Activated CD4-positive, alpha-beta memory T cell treated with anti-CD3 and anti-CD28 coated beads for 36 hours (primary cell): ENCODE measurements at places on chromosomes 3 and 15. TPM values are rescaled to one million over a fixed set of nuclear protein-coding genes. Genes with fewer than 3 reads are reported as not detected.
A peak's percentile ranks its signal among the peaks of the same experiment; 100 is the strongest.

DNA sequence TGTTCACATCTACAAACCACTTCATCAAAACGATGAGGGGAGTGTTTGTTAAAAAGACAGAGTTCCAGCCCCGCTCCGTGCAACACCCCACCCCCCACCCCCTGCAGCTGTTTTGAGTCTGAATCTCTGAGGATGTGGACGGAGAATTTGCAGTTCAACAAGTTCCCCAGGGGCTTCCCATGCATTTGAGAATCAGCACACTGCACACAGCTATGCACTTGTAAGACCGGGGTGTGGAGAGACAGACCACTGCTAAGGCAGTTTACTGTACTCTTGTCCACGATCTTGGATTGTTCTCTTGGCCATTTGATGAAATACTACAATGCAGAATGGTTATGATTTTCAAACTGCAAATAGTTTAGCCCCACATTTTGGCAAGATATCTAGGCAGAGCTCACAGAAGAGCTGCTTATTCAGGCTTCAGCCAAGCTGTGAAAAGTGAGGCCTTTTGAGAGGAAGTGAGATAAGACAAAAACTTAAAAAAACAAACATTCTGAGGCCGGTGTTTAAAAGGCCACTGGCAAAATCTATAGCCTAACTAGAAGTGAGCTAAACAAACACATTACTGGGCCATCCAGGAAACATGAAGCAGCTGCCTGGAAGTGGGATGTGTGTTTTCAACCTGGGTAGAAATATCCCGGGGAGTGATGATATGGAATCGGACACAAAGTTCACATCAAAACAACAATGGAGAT lies 308.2 kb upstream of the ADAMTS9 start:
- no peak for DNase-seq
- H3K27me3 ChIP-seq: no peaks in the 10 kb centered on the region
- H3K4me1 ChIP-seq: no peaks in the 10 kb centered on the region

DNA sequence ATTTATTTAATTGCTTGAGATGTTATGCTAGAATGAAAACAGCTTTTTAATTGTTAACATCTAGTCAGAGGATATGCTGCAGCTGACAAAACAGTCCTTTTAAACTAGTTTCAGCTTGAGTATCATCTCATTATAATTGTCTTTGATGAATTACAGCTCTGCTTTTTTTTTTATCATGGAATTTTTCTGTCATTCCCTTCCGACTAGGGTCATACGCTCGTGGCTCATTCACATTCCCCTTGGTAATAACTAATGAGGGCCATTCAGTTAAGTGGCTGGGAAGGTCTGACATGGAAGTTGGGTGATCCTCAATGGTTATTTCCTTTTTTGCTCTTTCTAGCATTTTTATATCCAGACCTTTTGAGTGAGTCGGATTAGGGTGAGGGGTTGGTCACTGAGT lies 77.0 kb downstream of the PGPEP1L start:
- H3K4me1 ChIP-seq: no peaks in the 10 kb centered on the region
- H3K27me3 ChIP-seq: no peaks in the 10 kb centered on the region
- no peak overlapping the region for H3K27ac ChIP-seq
- H3K36me3 ChIP-seq: peaks cover 8% of the 10 kb centered on the region
- no peak overlapping the region for H3K4me3 ChIP-seq
- no peak for DNase-seq

- H3K4me3 ChIP-seq: no peak overlapping the region
- no peaks in the 10 kb centered on the region for H3K4me1 ChIP-seq
- H3K36me3 ChIP-seq: no peaks in the 10 kb centered on the region
- no peak overlapping the region for H3K27ac ChIP-seq
- DNase-seq: no peak
Measured at GRCh38 chr3:55651011-55651410, 163.9 kb upstream of the WNT5A start.

DNA sequence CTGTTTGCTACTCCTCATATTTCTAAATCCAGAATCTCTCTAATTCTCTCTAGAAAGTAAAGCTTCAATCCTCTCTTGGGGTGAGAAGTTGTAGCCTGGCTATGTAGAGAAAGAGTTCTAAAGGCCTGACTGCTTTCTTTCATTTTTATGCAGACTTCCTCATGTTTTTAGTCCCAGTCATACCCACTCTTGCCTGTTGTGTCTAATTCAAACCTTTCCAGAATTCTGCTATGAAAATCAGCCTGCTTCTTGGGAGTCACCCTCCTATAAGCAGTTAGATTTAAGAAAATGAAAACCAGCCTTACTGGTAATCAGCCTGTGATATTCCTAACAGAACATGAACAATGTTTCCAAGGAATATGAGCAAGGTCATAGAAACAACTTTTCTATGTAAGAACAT lies 14.8 kb upstream of the ZNF639 start:
- H3K4me3 ChIP-seq: no peak overlapping the region
- H3K4me1 ChIP-seq: no peaks in the 10 kb centered on the region
- H3K27ac ChIP-seq: no peak overlapping the region
- DNase-seq: no peak
- H3K36me3 ChIP-seq: no peaks in the 10 kb centered on the region

DNA sequence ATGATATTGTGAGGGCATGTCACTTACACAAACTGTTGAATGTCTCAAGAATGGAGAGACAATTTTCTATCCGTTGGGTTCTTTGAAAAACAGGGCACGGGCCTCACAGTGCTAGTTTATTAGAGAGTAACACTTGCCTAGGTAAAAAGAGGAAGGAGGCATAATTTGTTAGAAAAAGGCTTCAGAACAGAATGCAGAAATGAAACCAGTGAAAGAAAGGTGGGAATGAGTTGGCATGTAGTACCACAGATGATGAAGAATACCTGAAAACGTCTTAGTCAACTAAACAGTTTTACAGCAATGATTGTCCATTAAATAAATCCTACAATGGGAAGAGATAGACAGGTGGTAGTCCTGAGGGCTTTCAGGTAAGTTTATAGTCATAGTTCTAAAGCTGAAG lies 1399.7 kb upstream of the CADM2 start:
- no peaks in the 10 kb centered on the region for H3K4me1 ChIP-seq
- H3K36me3 ChIP-seq: peaks cover 2% of the 10 kb centered on the region
- no peak overlapping the region for H3K27ac ChIP-seq
- DNase-seq: no peak
- H3K4me3 ChIP-seq: no peak overlapping the region
- H3K27me3 ChIP-seq: no peaks in the 10 kb centered on the region

DNA sequence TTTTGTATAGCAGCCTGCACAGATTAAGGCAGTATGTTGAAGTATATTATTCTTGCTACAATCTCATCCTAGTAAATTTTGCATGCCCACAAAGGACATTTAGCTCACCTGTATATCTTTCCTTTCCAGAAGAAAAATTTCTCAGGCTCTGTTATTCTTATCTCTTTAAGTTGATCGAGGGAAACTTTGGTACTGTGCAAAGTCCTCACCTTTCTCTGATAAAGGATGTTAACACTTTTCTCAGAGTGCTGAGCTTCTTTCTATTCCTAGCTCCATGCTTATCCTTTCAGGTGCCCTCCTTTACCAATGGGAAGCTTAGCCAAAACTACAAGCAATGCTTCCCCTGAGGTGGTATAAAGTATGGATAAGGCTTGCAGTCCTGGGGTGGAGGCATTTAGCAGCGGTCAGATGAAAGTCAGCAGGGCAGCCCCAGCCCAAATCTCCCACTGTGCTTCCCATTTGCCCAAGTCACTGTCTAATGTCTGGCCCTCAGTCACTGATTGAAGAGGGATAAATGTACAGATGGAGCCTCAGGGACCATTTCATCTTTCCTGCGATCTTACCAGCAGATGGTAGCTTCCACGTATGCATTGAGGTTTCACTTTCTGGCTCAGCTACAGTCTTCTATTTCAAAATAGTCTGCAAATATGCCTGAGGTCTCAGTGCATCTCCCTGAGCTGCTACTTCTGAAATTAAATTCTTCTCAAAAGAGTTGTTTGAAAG lies 127.8 kb upstream of the P2RY1 start:
- H3K4me3 ChIP-seq: no peak overlapping the region
- H3K27ac ChIP-seq: no peak overlapping the region
- no peaks in the 10 kb centered on the region for H3K36me3 ChIP-seq
- no peaks in the 10 kb centered on the region for H3K27me3 ChIP-seq

GRCh38 chr15:37079726-37080125 lies 20.6 kb downstream of the MEIS2 start:
- no peak overlapping the region for H3K27ac ChIP-seq
- no peaks in the 10 kb centered on the region for H3K36me3 ChIP-seq
- H3K27me3 ChIP-seq: peaks cover 15% of the 10 kb centered on the region
- no peaks in the 10 kb centered on the region for H3K4me1 ChIP-seq
- no peak for DNase-seq

- H3K36me3 ChIP-seq: no peaks in the 10 kb centered on the region
- no peaks in the 10 kb centered on the region for H3K27me3 ChIP-seq
- peaks cover 8% of the 10 kb centered on the region for H3K4me1 ChIP-seq
Measured at GRCh38 chr15:49060710-49061495, 14.7 kb upstream of the SECISBP2L start.

DNA sequence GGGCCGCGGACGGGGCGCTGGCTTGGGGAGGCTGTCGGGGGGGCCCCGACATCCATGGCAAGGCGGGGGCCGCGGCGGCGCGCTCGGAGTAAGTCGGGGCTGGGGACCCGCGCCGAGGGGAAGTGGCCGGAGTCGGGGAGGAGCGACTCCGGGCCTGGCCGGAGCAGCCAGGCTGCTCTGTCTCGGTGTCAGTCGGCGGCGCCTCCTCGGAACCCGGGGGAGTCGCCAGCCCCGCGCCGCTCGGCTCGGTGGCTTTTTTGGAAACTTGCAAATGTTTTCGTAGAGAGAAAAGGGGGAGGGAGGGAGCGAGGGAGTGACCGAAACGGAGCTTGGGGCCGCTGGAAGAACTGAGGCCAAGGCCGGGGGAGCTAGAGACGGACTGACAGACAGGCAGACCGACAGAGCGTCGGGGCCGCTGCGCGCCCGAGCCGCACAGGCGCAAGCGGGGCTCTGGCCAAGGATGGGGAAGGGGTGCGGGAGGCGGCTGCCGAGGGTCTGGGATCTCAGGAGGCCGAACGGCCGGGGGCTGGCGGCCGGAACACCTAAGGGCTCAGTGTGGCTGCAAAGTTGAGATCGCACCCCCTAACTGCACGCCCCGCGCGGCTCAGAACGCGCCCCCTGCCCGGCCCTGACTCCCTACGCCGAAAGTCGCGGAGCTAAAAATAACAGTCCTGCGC lies 5.0 kb downstream of the PTH1R start:
- no peaks in the 10 kb centered on the region for H3K36me3 ChIP-seq
- H3K27ac ChIP-seq: no peak overlapping the region
- H3K27me3 ChIP-seq: peaks cover 42% of the 10 kb centered on the region
- no peak for DNase-seq
- H3K4me1 ChIP-seq: no peaks in the 10 kb centered on the region
- H3K4me3 ChIP-seq: peak overlapping the region; percentile 45

DNA sequence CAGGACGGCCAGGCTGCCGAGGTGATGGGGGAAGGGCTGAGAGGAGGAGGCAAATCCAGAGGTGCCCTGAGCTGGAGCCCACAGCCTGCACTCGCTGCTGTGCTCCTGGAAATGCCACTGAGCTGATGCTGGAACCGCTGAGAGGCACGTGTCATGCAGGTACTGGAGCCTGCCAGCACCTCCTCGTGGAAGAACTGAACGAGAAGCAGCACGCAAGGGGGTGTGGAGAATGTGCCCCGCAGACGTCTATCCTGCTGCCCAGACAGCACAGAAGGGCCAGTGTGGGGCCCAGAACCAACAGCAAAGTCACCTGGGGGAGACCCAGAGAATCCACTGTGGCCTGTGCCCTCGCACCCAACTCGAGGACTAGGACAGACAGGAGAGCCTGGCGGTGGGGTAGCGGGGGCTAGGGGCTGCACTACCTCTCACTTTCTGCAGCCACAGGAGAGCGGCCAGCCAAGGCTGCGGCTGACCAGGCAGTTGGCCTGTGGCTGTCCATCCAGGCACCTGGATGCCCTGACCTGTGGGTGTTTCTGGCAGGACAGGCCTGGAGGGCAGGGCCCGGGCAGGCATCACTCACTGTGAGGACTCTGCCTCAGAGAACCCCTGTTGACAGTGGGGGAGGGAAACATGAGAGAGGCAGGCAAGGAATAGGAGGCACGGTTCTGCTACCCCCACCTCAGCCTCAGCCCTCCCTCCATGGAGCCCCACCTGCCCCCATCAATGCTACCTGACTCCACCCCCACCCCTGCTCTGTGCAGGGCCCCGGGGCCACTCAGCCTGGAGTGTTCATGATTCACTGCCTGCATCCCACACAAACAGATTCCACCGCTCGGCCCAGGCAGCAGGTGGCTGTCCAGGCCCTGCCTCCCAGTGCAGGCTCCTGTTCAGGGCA lies 213.1 kb downstream of the TBC1D2B start:
- H3K36me3 ChIP-seq: no peaks in the 10 kb centered on the region
- no peaks in the 10 kb centered on the region for H3K27me3 ChIP-seq
- no peak overlapping the region for H3K4me3 ChIP-seq

GRCh38 chr15:42508263-42508690 lies 12.8 kb downstream of the SNAP23 start:
- H3K36me3 ChIP-seq: peaks cover 4% of the 10 kb centered on the region
- DNase-seq: no peak
- no peaks in the 10 kb centered on the region for H3K4me1 ChIP-seq
- H3K27me3 ChIP-seq: no peaks in the 10 kb centered on the region

GRCh38 chr3:42773409-42773751 lies 327 bp upstream of the CCDC13 start:
- no peaks in the 10 kb centered on the region for H3K36me3 ChIP-seq
- H3K27ac ChIP-seq: peak overlapping the region; percentile 56
- peaks cover 10% of the 10 kb centered on the region for H3K4me1 ChIP-seq
- no peak for DNase-seq
- peak overlapping the region; percentile 84 for H3K4me3 ChIP-seq

DNA sequence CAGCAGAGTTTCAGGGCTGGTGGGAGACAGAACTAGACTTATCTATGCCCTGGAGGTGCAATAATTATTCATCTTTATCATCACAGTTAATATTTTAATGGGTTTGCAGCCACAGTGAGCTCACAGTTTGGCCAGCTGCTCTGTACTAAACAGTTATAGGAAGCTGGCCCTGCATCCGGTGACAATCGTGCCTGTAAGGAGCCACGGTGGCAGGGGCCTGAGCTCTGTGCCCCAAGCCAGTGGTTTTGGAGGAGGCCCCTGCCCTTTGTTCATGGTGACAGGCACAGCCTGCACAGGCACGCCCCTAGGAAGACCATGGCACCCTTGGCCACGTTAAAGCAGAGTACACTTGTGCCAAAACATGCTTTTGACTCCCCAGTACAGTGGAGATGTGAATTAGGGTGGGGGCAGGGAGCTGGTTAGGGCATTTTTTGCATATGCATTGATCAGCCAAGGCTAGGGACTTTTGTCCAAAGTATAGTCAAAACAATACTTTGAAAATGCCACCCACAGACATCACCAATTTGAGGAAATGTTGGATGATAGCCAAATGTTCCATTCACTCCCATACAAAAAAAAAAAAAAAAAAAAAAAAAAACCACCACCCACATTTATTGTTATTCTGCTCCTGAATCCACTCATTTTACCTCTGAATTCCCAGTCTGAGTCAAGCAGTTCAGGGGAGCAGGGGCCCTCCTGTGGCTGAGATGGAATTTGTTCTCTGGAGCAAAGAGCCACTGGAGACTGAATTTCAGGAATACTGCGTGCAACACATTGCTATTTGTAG lies 3.4 kb upstream of the RFTN1 start:
- no peaks in the 10 kb centered on the region for H3K27me3 ChIP-seq
- H3K27ac ChIP-seq: peak overlapping the region; percentile 61
- peak overlapping the region; percentile 16 for H3K4me3 ChIP-seq
- peak; percentile 59 for DNase-seq

GRCh38 chr3:128215290-128215689 lies 62.0 kb downstream of the EEFSEC start:
- no peaks in the 10 kb centered on the region for H3K27me3 ChIP-seq
- peaks cover 7% of the 10 kb centered on the region for H3K4me1 ChIP-seq
- no peak overlapping the region for H3K27ac ChIP-seq
- no peak for DNase-seq
- H3K36me3 ChIP-seq: peaks cover 11% of the 10 kb centered on the region

- H3K4me3 ChIP-seq: no peak overlapping the region
- H3K36me3 ChIP-seq: no peaks in the 10 kb centered on the region
- H3K4me1 ChIP-seq: no peaks in the 10 kb centered on the region
- no peak overlapping the region for H3K27ac ChIP-seq
Measured at GRCh38 chr3:124444075-124444474, 286.2 kb upstream of the UMPS start.

Gene BCL6
- 51.3 TPM for total RNA-seq

Gene CCR2
- 2.2 TPM for total RNA-seq

Gene SLC28A1
- not detected for total RNA-seq
